Amygdala (tissue), 56 donors: ENCODE measurements at places on chromosomes 16 and 17.

DNA sequence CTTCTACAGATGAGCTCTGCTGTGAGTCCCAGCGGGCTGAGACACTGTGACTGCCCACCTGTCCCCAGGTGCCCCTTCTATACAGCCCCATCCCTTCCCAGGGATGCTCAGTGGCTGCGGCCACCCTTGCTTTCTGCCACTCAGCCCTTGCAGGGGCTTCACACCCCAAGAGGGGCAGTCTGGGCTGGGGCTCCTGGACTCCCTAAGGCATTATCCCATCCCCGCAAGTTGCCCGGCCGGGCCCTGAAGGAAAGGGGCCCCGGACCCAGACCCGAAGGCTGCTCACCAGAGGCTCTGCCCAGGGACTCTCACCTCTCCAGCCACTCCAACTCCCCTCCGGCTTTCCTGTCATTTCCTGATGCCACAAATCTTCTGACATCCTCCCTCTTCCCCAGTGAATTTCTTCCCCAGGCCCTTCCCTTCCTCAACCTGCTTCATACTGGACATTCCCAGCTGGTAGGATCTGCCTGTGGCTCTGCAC lies 88.5 kb upstream of the TOB1 start:
- no peak for DNase-seq

GRCh38 chr17:47983492-47984223 lies 12.7 kb downstream of the CDK5RAP3 start:
- DNase-seq: no peak

DNA sequence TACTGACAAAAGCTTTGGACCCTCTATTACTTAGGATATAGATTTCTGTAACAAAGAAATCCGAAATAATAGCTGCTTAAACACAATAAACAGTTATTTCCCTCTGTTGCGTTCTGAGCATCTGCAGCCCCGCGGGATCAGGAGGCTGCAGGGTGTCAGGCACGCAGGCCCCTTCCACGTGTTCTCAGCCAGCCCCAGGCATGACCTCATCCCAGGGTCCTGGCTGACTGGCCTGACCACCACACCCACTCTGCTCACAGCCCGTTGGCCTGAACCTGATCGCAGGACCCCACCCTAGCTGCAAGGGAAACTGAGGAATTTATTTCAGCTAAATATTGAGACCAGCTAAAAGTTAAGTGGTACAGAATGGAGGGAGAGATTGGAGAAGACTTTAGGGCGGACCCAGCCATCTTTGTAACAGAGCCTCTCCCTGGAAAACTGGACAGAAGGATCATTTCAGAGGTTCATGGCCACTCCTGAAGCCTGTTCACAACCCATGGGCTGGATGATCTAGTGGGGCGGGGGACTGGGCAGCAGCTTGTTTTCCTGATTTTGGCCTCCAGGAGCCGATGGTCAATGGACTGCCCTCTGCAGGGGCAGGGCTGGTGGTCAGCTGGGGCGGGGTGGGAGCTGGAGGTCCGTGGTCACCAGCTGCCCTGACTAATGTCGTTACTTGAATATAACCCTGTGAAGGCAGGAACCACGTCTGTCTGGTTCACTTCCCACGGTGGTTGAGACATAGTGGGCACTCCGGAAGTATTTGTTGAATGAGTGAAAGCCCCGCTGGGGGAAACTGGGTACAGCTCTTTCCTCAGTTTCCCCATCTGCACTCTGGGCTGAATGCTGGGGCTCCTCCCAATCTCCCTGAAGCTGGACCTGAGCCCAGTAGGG lies 10.9 kb downstream of the CETP start:
- DNase-seq: no peak

- no peak for DNase-seq
These were observed 37.1 kb upstream of the TEKT1 start for GRCh38 chr17:6868582-6868981.

DNA sequence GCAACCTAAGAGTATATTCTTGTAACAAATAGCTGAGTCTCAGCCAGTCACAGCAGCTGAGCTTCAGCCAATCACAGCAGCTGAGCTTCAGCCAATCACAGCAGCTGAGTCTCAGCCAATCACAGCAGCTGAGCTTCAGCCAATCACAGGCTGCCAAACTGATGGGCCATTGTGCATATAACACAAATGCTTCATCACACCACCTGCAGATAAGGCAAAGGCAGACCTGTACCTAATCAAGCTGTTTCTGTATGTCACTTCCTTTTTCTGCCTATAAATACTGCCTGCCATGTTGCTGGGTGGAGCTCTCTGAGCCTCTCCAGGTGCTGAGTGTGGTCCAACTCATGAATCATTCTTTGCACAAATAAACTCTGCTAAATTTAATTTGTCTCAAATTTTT lies 19.9 kb downstream of the MYH13 start:
- no peak for DNase-seq

GRCh38 chr17:45962221-45962972 lies 36.7 kb upstream of the STH start:
- no peak for DNase-seq

- DNase-seq: no peak
These were observed 3.6 kb downstream of the VPS9D1 start for GRCh38 chr16:89716916-89717687.

- DNase-seq: no peak
These were observed 25.0 kb downstream of the MRC2 start for GRCh38 chr17:62652251-62653001.

DNA sequence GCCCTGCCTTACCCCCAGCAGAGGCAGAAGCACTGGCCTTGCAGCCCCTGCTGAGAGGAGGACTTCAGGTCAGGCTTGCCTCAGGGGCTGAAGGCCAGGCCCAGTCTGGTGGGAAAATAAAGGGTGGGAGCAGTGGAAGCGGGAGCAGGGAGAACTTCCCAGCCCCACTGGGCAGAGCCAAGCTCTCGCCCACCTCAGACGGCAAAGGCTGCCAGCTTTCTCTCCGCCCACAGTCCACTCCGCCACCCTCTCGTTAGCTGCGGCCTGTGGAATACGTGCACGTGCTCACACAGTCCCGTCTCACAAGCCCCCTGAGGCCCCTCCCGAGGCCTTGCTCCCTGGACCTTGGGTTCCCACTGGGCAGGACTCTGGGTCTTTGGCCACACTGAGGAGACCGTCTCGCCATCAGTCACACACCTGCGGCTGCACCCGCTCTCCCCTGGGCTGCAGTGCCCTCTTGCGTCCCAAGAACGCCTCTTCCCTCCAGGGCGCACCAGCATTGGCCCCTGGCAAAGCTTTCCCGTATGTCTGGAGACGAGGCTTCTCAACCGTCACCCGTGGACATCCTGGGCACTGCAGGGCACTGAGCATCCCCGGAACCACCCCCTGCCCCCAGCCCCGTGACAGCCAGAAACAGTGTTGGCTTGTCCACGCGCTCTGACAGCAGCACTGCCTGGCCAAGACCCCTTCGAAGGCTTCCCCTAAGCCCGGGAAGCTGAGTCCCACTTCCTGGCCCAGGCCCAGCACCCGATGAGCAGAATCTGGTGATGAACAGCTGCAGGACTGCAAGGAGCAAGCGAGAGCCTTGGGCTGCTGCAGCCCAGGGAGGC lies 8.3 kb downstream of the MRPL28 start:
- DNase-seq: no peak

GRCh38 chr16:85586380-85587104 lies 26.6 kb upstream of the GSE1 start:
- DNase-seq: peak; percentile 11

DNA sequence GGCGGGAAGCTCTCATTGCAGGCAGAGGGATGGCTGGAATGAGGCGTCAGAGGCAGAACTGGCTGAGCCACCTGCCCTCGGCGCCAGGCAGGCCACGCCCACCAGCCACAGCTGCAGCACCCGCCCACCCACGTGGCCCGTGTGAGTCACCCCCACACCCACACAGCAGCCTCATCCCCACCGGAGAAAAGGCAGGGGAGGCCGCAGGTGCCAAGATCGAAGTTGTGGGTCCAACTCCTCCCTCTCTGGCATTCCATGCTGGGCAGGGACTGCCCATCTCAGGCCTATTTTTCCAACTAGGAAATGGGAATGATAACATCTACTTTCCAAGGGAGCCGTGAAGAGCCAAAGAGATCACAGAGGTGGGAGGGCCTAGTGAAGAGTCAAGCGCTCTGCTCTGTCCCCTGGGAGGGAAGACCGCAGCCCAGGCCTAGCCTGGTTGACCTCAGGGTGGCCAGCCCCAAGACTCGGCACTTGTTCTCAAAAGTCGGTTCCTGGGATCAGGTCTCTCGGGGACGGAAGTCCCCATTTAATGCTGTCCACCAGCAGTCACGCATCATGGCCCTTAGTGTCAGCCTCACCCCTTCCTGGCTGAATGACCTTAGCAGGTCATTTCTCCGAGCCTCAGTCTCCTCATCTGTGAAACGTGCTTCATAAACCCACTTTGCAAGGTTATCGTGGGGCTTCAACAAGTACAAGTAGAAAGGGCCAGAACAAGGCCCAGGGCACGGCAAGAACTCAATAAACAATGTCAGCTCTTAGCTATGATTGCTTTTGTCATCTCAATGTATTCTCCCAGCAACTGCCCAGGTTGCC lies at the start of gene TRPV3:
TSS of gene TRPV3 (minus strand) at position 45 of the 816 bp plus-strand sequence. CDS start 2,962 bp downstream, outside the sequence.
- DNase-seq: no peak

DNA sequence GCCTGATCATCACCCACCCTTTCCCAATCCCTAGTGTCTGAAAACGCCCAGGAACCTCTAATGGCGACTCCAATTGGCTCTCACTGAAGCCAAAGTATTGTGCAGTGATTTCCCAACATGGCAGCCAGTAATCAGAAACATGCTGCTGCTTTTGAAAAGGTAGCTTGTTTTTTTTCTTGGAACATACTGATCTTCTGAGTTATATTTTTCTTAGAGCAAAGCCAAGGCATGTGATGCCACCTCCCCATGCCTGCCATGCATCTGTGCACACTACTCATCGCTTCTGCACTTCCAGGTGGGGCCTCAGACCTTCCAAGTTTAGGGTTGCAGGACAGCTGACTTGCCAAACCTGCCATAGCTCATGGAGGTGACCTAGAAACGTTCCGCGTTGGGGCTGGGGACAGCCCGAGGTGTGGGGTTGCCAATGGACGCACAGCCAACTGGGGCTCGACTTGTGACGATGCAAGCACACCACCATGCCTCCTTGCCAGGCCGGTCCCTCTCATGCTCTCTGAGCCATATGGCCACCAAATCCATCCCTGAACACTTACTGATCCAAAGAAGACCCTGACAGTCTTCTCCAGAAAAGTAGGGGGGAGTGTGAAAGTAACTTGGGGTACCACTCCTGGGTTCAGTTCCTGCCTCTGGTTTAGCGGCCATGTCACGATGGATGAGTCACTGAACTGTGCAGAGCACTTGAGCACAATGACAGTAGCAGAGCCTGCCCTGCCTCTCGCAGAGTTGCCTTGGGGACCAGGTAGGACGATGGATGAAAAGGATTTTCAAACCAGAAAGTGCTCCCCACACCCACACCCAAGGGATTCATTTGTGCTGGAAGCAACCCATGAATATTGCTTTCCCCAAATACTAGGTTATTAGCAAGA lies 155.7 kb downstream of the CCDC182 start:
- DNase-seq: no peak

- no peak for DNase-seq
These were observed 11.5 kb downstream of the CDH13 start for GRCh38 chr16:82638095-82638798.

- DNase-seq: no peak
These were observed 76.3 kb downstream of the LITAF start for GRCh38 chr16:11510178-11510973.

GRCh38 chr17:75301049-75301448 lies 11.8 kb upstream of the SLC25A19 start:
- no peak for DNase-seq

DNA sequence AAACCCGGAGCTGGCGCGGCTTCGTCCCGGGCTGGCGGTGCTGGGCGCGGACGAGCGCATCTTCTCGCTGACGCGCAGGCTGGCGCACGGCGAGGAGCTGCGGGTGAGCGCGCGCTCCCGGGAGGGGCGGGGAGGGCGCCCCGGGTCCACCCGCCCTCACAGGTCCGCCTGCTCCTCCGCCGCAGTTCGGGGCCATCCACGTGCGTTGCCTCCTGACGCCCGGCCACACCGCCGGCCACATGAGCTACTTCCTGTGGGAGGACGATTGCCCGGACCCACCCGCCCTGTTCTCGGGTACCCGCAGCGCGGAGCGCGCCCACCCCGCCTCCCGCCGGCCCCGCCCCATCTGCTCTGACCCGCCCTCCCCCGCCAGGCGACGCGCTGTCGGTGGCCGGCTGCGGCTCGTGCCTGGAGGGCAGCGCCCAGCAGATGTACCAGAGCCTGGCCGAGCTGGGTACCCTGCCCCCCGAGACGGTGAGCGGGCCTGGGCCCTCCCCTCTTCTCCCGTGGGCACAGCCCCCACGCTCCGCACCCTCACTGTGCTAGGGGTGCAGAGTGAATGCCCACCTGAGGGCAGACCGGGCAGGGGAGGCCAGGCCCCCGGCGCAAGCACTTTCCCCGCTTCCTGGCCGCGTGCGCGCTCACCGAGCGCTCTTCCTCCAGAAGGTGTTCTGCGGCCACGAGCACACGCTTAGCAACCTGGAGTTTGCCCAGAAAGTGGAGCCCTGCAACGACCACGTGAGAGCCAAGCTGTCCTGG lies 1.4 kb downstream of the HAGHL start:
- no peak for DNase-seq

GRCh38 chr17:61423967-61424649 lies 24.5 kb downstream of the TBX2 start:
- DNase-seq: no peak

- peak; percentile 12 for DNase-seq
These were observed 91.5 kb upstream of the TMEM97 start for GRCh38 chr17:28227316-28228108.

- no peak for DNase-seq
These were observed 324.6 kb upstream of the CDH11 start for GRCh38 chr16:65446427-65446826.

- no peak for DNase-seq
These were observed 149.5 kb downstream of the NTN1 start for GRCh38 chr17:9170853-9171252.

DNA sequence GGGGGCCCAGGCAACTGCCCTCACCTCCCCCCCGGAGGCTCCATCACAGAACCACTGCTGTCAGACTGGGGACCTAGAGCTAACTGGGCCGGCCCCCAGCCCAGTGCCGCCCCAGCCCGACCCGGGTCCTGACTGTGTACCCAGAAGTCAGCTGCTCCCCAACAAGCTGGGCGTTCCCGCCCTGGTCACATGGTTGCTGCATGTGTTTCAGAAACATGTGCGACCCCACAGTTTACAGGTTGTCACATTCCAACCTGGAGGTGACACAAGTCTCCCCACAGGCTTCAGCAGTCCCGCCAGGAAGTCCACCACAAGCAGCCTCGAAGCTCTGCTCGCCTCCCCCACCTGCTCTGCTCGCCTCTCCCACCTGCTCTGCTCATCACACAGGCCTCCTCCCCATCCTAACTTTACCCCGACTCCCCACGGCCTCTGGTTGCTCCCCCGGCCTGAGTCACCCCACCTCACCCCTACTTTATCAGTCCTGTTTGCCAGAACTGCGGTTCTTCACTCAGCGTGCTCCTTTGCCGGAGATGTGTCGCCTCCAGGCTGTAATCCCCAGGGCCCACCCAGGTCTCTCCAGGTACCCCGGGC lies 968 bp downstream of the MRPL28 start:
- no peak for DNase-seq

- DNase-seq: no peak
These were observed 587.6 kb downstream of the CDH11 start for GRCh38 chr16:64534180-64534780.

DNA sequence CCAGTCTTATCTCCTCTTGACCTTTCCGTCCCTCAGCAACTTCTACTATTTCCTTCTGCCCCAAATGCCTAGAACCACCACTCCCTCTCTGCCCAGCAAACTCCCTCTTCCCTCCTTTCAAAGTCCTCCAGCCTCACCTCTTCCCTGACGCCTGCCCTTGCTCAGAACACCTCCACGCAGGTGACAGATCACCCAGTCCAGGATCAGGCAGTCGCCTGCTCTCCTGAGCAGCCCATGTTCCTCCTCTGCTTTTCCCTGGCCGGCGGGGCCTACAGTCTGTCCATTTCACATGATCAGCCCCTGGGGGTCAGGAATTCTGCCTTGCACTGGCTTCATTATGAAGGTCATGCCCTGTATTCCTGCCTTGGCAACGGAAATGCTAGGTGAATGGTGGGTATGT lies 422 bp downstream of the CD300LF start:
- no peak for DNase-seq
